Adrenal gland (tissue), 19 donors: ENCODE measurements at places on chromosomes 13 and 19. TPM values are rescaled to one million over a fixed set of nuclear protein-coding genes. Genes with fewer than 3 reads are reported as not detected.

MCF2L gene
- 10.2 TPM for total RNA-seq

FGF21 gene
- total RNA-seq: not detected

PLPPR3 gene
- 0.32 TPM for total RNA-seq

RXFP2 gene
- total RNA-seq: 0.47 TPM

TEAD2 gene
- total RNA-seq: 23.5 TPM

DNA sequence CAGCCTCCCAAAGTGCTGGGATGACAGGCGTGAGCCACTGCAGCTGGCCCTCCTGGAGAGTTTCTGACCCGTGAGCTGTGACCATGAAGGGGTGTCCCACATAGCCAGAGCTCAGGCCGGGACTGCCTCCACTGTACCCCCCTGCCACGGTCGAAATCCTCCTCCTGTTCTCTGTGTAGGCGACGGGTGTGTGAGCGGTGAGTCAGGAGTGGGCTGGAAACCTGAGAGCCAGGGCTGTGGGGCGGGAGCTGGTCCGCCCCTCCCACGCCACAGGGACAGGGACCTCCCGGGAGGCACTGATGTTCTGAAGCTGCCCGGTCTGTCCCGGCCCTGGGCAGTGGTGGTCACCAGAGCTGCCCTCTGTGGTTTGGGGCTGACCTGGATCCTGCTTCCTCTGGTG is 3.9 kb downstream of the WDR18 start:
- no peak for DNase-seq

DNA sequence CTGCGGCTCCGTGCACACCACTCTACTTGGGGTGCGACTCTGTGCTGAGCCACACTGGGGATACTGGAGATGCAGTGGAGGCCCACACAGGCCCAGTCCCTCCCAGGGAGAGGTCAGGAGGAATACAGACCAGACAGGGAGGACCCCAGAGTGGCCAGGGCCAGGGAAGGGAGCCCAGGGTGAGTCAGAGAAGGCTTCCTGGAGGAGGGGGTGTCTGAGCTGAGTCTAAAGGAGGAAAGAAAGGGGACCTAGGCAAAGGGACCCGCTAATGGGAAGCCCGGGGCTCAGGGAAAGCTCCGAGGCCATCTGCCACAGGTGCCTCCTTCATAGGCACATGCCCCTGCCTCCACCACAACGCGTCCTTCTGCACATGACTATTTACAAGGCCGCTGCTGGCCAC is 13.3 kb upstream of the PRKD2 start:
- no peak for DNase-seq

DNA sequence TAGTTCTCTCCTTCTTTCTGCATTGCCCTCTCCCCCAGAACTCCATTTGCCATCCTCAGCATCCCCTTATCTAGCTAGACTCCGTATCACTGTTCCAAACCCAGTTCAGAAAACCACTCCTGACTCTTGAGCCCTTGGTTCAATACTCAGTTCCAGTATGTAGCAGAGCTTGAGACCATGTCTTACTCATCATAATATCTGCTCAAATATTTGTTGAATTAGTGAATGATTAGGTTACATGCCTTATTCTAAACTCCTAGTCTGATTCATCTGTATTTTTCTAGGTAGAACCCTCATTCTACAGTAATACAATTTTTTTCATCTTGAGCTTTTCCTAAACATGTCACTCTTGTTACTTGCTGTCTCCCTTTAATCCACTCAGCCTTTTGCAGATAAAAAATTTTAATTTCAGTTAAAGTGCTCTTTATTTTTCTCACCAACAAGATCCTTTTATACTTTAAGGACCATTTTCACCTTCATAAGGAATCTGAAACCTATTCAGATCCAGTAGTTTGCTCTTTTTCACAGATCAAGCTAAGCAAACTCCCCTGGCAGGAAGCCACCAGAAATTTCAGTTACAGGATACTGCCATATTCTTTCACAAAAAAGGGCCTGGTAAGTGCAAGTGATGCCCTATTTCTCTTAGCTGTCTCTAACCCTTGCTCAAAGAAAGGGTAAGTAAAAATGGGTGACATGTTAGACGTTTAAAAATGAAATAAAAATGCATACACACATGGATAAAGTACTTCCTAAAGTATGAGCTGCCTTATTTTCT is 23.1 kb upstream of the INTS6 start:
- DNase-seq: no peak

DNA sequence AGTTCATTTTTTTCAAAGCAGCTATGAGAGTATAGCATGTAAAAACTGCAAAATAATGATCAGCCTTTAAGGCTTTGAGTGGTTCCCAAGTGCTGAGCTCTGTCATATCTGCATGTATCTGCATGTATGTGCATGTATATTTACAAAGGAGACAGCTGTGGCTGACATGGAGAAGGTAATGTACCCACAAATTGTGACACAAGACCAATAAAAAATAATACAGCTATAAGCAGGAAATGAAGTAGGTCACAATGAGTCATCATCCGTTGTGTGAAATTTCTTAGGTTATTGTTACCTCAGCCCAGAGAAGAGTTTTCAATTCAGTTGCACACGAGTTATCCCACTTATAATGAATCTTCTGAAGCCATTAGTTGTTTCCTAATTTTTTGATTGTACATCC is 60.9 kb upstream of the MED4 start:
- no peak for DNase-seq
